ENCODE measurements at places on chromosomes 1 and 21.
A peak's percentile ranks its signal among the peaks of the same experiment; 100 is the strongest.

- DNase-seq = peak; percentile 81
Observed at GRCh38 chr1:24586970-24587820, 31.3 kb downstream of the NCMAP start.

DNA sequence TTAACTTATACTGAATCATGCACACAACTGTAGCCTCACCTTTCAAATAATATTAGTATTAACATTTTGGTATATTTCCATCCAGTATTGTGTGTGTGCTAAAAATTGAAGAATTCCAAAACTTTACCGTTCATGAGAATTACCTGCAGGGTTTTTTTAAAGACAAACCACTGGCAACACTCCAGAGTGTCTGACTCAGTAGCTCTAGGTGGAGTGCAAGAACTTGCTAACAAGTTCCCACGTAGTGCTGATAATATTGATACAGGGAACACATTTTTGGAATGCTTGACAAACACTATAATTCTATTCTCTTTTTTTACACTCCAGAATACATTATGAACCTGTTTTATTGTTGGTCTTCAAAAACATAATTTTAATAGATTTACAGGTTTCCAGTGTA, 27.7 kb upstream of the SLC5A9 start:
- DNase-seq = no peak

DNA sequence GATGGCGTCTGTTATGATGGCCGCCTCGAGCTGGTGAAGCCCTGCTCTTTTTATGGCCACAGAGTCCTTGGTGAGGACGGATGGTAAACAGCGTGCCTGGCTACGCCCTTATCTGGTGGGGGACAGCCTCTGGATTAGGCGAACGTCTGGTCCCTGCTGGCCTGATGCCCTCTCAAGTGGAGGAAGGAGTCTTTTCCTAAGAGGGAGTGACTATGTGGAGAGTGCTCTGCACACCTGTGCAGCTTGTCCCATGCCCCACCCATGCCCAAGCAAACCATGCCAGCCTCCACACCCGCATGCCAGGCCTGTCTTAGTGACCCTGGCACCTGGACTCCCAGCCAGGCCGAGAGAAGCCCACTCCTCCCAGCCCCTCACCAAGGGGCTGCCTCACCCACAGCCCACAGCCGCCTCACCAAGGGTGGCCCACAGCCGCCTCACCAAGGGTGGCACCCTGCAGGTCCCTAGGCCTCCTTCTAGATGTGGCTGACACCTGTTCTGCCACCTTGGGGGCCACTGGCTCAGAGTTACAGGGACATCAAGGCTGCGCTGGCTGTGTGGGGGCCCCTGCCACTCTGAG, 40.2 kb downstream of the WNT9A start:
- DNase-seq = no peak

DNA sequence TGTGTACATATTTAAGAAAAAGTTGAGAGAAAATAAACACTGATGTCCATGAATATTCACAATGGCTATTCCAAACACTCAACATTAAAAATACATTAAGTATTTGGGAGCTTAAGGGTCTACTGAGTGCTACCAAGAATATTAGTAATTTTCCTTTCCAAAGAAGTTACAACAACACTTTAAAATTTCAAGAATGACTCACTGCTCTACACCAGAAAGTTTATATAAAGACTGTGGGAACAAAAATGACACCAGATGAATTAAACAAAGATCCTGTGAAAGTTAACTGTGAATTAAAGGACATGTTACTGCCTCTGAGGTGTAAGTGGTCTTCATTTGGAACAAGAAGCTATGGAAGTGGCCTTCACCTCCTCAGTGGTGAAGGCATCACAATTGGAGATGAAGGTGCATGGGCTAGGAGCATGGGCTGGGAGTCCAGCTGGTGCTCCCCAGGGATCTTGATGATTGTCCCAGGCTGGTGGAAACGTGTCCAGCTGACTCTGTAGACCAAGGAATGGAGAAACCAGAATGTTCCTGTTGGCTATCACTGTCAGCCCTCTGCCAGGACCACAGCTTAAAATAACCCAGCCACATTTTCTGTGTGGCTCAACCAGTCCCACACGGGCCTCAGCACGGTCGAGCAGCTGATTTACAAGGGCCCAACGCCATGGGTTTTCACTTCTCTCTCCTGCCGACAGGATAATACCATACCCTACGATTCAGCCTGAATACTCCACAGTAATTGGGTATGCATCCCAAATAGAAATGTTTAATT, 28.8 kb downstream of the TAF5L start:
- DNase-seq = no peak

DNA sequence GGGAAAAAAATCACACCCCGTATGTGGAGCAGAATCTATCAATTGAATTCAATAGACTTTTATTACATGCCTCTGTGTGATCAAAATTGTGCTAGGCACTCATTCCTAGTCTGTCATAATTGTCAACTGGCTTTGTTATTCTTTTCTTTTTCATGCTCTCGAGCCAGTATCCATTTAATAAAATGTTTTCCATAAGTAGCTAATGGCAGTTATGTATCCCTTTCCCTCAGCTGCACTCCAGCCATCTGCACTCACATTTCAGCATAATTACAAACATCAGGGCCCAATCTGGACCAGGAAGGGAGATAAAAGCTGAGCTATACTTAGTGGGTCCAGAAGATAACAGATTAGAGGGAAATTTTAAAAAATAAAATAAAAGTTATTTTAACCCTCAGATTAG, 15.9 kb downstream of the RGS5 start:
- no peak for DNase-seq

- no peak for DNase-seq
Observed at GRCh38 chr1:14246471-14246870, 352.0 kb upstream of the KAZN start.

DNA sequence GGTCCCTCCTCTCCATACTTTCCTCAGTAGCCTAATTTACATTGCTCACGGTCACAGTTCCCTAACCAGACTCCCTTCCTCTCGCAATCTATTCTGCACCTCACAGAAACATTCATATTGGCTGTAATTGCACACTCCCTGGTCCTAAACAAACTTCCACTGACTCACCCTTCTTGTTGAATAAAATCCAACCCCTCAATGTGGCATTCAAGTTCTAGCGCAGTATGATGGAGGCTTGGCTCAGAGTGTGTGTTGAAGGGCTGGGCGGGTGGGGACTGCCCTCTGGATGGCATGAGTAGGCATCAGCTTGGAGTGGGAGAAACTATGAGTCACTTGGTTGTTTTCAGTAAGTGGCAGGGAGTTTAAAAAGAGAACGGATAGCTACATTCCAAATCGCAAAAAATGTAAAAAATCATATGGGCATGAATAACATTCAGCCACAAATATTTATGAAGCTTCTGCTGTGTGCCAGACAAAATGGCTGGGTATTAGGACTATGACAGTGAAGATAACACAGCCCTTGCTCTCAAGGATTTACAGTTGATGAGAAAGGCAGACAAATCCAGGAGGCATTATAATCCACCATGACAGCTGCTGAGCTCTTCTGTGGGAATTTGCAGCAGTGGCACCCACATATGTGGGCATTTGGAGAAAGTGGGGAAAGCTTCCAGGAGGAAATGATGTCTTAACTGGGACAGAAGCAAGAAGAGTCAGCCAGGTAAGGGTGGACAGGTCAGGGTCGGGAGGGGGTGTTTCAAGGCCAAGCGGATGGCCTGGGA, 42.2 kb upstream of the LYST start:
- no peak for DNase-seq

GRCh38 chr1:207925210-207925609, 14.3 kb upstream of the CD34 start:
- DNase-seq = no peak

- DNase-seq = no peak
Observed at GRCh38 chr21:41458121-41458520, 32.1 kb downstream of the MX1 start.

- no peak for DNase-seq
Observed at GRCh38 chr21:28944296-28944695, 48.4 kb downstream of the LTN1 start.

DNA sequence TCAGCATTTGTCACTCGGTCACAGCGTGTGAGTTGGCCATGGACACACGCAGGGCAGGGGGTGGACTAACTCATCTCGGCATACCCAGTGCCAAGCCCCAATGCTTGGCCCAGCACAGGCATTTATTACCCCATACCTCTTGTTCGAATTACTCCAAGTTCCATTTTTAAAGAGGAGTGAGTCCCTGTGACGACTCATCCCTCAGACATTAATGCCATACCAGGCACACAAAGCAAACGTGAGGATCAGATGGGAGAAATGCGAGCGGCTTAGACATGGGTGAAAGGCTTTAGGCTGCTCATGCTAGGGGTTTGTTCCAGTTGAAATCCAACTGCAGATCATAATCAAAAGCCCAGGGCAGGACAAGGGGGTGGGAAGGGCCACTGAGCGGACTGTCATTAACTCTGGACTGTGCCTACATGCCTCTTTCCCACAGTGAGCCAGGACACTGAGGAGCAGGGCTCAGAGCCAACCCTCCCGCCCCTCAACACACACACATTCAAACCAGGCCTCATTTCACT, 118.5 kb upstream of the NGF start:
- no peak for DNase-seq

- DNase-seq = no peak
Observed at GRCh38 chr1:201676641-201677040, 137.7 kb downstream of the NAV1 start.

DNA sequence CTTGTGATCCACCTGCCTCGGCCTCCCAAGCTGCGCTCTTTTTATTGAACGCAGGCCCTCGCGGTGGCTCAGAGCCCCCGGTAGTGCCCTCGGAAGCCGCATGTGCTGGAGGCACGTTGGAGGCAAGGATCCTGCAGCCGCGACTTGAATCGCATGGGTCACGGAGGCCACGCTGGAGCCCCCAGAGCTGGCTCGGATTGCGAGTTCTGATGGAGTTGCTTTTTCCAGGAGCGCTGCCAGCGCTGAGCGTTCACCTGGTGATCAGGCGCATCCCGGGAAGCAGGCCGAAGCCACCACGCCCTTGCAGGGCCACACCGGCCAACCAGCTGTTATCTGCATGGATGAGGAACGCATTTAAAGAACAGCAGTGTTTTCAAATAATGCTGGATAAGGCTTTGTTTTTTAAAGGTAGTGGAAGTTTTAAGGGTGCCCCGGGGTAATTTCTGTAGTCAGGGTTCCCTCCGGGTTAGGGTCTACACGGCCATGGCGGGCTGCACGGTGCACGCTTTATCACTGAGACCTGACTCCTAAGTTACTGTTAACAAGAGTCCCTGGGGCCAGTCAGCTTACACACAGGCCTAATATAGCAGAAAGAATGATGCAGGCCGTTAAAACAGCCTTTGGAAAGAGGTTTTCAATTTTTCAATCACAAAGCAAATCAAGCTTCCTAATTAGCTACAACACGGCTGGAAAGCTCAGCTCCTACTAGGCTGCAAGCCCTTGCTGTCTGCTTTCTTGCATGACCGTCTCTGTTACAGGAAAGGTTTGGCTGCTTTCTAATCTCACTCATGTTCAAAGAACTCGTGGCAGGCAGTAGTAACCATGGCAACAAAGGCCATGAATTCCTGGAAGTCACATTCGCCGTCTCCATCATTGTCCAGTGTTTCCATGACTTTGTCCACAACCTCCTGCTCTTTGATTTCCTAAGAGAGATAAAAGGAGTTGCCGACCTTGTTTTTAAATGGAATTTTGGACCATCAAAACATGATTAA, 6.0 kb downstream of the S100B start:
- peak; percentile 16 for DNase-seq

GRCh38 chr21:45073301-45074047, 906 bp upstream of the ADARB1 start:
- DNase-seq = peak; percentile 64

GRCh38 chr1:25922056-25922970, 16.1 kb upstream of the STMN1 start:
- peak; percentile 49 for DNase-seq

GRCh38 chr1:94382201-94382600, 36.0 kb upstream of the ABCD3 start:
- no peak for DNase-seq

DNA sequence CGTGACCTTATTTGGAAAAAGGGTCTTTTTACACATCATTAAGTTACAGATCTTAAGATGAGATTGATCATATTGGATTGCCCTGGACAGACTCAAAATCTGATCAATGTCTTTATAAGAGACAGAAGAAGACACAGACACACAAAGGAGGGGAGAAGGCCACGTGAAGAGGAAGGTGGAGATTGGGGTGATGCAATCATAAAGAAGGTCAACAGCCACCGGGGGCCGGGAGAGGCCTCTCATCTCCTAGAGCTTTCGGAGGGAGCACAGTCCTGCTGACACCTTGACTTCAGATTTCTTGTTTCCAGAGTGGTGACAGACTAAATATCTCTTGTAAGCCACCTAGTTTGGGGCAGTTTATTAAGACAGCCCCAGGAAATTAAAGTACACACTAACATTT, 204.6 kb upstream of the CSF3R start:
- DNase-seq = no peak

- no peak for DNase-seq
Observed at GRCh38 chr1:227854189-227854588, 38.7 kb downstream of the PRSS38 start.

GRCh38 chr1:77424236-77424635, 142.4 kb downstream of the AK5 start:
- no peak for DNase-seq

- DNase-seq = no peak
Observed at GRCh38 chr1:181159451-181160140, 71.1 kb downstream of the IER5 start.

DNA sequence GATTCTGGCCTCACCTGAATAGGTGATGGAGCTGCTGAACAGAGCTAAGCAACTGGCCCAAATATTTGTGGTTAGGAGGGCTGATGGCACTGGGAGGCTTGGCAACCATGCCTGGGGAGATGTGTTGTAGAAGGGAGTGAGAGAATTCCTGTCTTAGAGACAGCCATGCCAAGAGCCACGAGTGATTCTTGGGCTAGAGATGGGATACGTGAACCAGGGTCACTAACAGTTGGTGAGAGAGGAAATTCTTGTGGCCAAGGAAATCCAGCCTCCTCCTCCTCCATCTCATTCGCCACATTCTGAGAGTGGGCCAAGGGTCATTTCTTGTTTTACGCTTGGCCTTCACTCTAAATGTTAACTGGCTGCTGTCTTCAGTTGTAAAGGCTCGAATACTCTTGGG, 46.3 kb downstream of the NGF start:
- no peak for DNase-seq

DNA sequence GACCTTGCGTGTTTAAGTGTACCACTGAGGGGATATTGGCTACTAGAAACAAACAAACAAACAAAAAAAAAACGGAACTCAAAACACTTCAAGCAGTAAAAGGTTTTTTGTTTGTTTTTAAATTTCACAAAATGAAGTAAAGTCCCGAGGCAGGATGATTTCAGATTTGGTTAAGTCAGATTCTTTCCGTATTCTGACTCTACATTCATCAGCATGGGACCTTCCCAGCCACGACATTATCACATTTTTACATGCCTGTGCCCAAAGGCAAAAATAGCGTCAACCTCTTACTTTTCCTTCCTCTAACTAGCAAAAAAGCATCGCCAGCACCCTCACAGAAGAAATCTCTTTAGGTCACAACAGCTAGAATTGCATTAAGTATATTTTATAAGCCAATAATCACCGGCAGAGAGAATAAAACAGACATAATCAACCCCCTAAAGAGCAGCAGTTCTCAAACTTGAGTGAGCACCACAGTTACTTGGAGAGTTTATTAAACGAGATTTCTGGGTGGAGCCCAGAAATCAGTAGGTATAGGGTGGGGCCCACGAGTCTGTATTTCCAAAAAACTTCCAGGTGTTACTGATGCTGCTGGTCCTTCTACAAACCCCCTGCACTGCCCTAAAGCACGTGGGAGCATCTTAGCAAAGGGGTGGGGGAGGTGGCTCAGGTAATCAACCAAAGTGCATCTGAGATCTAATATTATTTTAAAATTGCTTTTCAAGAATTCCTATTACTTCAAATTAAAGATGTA, 227.6 kb downstream of the RGS7 start:
- DNase-seq = no peak

Data from GM13976 (cell line).